Naive B cell (primary cell): ENCODE measurements at places on chromosomes 13 and 19. TPM values are rescaled to one million over a fixed set of nuclear protein-coding genes. Genes with fewer than 3 reads are reported as not detected.

DNA sequence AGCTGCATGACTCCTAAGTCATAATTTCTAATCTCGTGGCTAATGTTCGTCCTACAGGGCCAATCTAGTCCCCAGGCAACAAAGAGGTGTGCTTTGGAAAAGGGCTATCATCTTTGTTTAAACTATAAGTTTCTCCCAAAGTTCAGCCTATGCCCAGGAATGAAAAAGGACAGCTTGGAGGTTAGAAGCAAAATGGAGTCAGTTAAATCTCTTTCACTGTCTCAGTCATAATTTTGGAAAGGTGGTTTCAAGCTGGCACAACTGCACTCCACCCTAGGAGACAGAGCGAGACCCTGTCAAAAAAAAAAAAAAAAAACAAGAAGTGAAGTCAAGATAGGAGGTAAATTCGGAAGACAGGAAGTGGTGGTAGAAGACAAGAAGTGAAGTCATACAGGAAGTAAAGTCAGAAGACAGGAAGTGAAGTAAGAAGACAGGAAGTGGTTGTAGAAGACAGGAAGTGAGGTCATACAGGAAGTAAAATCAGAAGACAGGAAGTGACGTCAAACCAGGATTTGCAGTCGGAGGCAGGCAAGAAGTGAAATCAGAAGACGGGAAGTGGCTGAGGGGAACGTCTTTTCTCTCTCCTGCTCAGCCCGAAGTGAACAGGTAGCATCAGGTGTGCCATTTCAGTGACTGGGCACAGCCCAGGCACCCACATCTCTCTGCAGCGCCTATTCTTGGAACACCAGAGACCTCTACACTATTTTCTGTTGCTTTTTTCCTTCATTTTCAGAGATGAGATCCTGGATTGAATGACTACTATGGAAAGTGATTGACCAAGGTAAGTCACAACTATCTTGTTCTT, 32.2 kb downstream of the GP6 start:
- DNase-seq = peak; percentile 82

DNA sequence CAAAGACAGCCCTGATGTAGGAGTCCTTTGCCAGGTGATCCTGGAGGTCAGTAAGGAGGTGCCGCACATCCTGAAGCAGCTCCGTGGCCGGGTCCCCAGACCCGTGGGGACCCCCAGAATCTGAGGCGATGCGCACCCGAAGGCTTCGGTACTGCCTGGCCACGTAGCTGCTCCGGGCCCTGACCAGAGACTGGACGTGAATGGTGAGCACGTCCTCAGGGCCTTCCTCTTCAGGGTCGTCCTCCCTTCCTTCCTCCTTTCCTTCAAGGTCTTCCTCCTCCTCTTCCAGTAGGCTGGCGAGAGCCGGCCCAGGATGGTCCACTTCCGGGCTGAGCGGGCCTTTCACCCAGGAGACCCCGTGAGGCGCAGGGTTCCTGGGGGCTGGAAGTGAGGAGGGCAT, 7.5 kb downstream of the RINL start:
- no peak for DNase-seq

- no peak for DNase-seq
Measured at GRCh38 chr19:4503132-4503824, 15.0 kb downstream of the PLIN4 start.

DNA sequence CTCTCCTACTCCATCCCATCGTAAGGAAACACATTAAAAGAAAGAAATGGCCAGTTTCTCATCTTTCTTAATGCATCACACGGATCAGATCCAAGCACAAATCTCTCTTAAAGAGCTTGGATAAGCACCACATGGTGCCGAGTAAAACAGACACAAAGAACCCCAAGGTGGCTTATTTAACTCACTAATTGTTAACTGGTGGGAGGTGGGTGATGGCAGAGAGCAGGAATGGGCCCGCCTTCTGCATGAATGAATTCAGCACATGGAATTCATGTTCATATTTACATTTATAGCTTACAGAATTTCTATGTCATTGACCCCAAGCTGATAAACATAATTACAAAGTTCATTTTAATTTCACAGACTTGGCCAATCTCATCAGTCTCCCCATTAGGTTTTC, 89.9 kb downstream of the MZT1 start:
- no peak for DNase-seq

- peak; percentile 73 for DNase-seq
Measured at GRCh38 chr19:17346109-17346671, 8.8 kb downstream of the GTPBP3 start.

GRCh38 chr19:31545777-31546176, 196.5 kb upstream of the TSHZ3 start:
- no peak for DNase-seq

DNA sequence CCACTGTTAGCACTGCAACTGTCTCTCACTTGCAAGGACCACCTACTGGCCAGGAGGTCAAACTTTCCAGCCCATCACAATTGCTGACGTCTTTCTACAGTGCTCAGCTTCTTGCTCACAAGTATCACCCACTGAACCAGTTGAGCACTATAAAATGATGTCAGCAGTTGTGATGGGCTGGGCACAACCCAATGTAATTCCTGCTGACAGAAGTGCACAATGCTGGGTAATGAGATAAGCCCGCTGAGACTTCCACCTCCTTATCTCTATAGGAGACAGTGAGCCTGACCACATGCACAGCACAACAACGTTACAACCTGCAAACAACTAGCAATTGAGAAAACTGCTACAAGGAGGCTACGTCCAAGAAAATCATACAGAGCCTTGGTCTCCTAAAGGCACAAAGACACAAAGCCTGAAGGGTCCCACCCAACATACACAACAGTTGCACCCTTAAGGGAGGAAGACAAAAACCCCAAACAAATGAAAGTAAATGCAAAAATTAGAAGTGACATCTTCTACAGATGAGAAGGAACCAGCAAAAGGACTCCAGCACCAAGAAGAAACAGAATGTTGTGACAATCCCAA, 273.2 kb downstream of the LIG4 start:
- DNase-seq = no peak

DNA sequence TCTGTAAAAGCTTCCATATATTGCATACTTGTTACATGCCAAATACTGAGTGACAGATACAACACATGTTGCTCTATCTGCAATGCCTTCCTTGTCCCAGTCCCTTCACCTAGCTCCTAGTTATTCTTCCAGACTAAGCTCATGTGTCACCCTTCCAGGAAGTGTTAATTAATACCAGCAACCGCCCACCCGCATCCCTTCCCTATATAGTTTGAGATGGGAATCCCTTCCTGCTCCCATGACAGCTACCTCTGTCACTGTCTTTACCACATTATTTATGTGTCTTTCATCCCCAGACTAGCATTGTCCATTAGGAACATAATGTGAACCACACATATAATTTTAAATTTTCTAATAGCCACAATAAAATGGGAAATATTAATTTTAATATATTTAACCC, 49.5 kb upstream of the FRY start:
- DNase-seq = no peak

DNA sequence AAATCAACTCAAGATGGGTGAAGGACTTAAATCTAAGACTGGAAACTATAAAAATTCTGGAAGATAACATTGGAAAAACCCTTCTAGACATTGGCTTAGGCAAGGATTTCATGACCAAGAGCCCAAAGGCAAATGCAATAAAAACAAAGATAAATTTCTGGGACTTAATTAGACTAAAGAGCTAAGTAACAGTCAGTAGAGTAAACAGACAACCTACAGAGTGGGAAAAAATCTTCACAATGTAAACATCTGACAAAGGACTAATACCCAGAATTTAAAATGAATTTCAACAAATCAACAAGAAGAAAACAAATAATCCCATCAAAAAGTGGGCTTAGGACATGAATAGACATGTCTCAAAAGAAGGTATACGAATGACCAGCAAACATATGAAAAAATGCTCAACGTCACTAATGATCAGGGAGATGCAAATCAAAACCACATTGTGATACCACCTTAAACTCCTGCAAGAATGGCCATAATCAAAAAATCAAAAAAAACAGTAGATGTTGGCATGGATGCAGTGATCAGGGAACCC, 6.3 kb upstream of the RFX1 start:
- DNase-seq = no peak

DNA sequence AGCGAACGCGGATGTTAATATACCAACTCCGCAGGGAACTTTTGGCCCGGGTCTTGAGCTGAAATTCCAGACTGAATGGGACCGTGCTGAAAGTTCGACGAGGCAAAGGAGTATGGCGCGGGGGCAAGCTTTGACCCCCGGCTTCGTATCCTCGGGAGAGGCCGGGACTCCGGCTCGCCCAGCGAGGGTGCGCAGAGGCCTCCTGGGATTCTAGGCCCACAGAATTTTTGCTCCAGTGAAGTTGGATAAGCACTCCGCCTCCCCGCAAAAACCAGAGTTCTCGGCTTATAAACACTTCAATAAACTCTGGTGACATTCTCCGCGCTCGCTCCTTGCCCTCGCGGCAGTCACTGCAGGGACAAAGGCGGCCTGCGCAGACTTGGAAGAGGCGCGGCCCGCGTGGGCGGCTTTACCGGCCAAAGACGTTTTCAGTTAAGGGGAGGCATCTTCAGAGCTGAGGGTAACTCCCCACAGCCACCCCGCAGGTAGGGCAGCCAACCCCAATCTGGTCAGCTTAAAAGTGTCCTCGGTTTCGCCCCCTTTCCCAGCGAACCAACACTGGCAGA, 112.6 kb downstream of the KCNRG start:
- DNase-seq = no peak

DNA sequence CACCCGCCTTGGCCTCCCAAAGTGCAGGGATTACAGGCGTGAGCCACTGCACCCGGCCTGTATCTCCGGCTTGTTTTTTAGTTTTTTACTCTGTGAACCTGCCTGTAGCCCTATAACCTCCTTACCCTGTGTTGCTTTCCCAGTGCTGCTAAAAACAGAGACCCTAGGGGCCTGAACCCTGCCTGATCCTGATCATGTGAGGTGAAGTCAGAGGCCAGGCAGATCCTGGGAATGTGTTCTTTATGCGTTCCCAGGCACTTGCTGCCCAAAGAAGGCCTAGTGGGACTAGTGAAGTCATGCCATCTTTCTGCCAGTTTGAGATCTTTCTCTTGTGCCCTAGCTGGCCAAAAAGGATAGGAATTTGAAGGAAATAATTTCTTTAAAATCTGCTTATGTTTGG, 4.6 kb downstream of the UBA2 start:
- no peak for DNase-seq

- DNase-seq = no peak
Measured at GRCh38 chr13:91291078-91291477, 56.4 kb upstream of the MIR17HG start.

DNA sequence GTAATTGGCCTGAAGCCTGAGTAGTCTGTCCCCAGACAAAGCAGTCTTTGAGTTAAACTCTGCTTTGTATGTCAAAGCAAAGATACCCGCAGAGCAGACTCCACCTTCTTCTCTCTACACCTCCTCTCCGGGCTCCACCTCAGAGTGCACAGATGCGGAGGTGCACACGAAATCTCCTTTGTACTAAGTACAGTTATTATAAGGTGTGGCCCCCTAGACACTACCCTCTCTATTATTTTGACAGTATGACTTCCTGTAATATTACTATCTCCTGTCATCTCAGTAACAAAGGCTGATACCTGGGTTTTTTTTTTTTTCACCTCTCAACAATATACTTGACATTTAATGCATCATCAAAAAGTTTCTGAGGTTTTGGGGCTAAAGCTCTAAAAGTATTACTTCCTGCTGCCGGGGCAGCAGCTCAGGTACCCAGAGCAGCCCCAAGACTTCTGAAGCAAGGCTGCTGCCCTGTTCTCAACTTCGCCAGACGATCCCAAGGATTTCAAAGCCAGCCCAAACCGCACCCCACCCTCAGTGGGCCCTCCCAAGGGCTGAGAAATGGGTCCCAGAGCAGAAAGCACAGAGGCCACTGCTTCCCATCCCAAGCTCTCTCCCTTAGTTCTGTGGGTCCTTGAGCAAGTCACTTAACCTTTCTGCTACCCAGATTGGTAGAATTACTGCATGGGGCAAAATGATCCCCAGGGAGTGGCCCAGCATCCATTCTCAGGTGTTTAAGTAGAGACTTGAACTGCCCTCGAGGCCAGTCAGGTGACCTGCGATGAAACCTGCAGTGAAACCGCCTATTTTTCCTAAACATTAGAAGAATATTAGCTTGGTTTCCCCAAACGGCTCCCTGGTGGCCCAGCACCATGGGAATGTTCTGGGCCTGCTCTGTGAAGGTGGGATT, 180.6 kb downstream of the FOXO1 start:
- DNase-seq = peak; percentile 42

GRCh38 chr13:109773276-109773675, 13.1 kb downstream of the IRS2 start:
- DNase-seq = no peak

DNA sequence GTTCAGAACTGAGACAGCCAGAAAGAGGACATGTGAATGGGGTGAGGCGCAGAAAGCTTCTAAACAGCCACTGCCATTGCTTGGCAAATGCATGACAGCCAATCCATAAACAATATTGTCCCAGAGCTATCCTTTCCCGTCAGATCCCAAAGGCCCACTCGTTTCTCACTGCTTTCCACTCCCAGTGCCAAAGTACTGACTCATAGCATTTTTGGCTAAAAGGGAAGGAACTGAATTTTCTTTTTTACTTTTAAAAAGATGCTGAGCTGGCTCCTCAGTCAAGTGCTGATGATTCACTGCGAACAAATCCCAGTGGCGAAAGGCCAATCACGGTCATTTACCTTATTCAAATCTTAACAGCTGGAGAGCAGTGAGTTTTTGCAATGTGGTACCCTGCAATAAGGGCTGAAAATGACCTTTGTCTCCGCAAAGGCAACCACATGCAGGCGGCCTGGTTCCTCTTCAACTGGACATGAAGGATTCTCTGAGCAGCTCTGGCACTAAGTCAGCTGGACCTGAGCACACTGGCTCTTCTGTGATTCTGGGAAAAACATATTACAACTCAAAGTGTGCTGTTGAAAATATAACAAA, 151.7 kb downstream of the DCLK1 start:
- DNase-seq = no peak

DNA sequence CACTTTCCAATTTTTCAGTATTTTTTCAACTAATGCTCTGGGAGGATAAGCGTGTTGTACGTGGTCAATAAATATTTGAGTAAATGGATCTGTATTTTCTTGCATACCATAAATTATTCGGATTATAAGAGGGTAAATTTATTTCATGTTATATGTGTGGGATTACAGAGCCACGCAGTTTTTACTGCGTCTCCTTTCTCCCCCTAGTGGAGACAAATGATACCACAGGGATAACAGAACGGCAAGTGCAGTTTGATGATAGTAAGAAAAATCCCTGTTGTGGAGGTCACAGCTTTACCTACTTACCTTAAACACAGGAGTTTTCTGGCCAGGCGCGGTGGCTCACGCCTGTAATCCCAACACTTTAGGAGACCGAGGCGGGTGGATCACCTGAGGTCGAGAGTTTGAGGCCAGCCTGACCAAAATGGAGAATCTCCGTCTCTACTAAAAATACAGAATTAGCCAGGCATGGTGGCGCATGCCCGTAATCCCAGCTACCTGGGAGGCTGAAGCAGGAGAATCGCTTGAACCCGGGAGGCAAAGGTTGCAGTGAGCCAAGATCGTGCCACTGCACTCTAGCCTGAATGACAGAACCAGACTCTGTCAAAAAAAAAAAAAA, 16.8 kb downstream of the MBD3L2B start:
- no peak for DNase-seq

Gene TEX26
- not detected for polyA plus RNA-seq

Gene BRCA2
- polyA plus RNA-seq = 3.5 TPM

Gene CGB2
- polyA plus RNA-seq = not detected

Gene KASH5
- polyA plus RNA-seq = not detected

Gene PEAK3
- 0.52 TPM for polyA plus RNA-seq

Gene ZNF493
- 32.4 TPM for polyA plus RNA-seq
